Activated gamma-delta T cell treated with anti-CD3 and anti-CD28 coated beads, Interleukin-2, amount 50 U/mL, for 16 hours (primary cell): ENCODE measurements at places on chromosomes 11 and 22.

DNA sequence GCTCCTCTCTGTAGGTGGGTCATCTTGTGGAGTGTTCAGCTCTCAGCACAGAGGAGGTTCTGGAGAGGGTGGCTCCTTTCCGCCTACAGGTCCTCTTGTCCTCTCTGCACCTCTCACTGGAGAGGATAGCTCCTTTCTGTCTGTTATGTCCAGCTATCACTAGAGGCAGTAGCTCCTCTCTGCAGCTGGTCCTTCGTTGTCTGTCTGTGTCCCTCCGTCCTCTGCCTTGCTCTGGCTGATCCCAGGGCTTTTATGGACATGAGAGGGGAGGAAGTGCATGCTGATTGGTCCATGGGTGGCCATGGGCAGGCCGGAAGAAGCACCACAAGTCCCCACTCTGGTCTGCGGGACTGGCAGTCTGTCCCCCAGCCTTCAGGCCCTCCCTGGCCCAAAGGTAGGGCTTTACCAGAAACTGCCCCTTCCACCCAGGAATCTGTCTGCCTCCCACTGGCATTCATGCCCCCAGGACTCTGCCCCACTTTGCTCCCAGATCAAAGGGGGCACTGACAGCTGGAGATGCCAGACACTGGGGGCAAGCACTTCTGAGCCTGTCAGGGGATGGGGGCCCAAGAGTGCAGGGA is 38.6 kb upstream of the CALCB start:
- DNase-seq: no peak

DNA sequence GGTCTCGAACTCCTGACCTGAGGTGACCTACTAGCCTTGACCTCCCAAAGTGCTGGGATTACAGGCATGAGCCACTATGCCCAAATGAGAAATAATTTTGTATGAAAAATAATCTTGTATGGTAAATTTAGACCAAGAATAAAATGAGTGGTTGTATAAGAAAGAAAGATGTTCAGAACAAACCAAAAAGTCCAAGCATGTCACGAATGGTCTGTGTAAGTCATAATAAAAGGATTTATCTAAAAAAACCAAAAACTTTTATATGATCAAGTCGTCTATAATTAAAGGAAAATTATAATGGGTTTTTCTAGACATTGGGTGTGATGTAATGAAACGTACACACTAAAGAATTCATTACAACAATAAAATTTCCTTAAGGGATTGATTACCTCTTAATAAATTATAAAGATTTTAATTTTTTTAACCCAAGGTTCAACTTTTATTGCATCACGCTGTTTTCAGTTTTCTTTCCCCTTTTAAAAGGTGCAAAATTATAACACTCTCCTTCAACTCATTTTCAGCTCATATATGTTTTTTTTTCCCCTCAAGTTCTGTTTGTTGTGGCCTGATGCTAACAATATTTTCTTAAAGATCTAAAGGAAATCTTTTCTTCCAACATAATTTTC is 8.9 kb upstream of the AQP11 start:
- DNase-seq: no peak

DNA sequence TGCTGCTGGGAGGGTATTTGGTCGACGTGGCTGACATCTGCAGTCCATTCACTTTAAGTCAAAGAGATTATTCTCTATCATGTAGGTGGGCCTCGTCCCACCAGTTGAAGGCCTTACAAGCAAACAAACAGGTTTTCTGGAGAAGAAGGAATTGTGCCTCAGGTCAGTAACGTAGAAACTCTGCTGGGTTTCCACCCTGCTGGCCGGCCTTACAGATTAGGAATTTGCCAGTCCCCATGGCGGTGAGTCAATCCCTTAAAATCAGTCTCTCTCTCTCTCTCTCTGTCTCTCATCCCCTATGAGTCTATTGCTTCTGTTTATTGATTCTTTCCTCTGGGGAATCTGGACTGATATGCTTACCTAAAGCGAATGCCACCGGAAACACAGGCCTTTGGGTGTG is 75.4 kb upstream of the FGF3 start:
- no peak for DNase-seq

DNA sequence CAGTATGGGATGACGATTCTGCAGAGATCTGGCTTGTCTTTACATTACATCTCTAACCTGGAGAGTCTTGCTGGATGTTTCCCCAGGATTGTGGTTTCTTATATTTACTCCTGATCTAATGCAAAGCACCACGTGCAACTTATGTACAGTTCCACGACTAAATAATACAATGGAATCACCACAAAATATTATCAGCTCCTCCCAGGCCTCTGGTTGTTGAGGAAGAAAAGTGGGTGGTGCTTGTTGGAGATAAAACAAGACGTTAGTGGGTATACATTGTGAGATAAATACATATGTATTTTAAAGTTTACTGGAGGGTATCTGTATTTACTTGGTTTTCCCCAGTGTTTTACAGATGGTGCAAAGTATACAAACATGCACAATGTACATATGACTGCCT is 569.7 kb downstream of the NTM start:
- no peak for DNase-seq

- DNase-seq: no peak
Observed at GRCh38 chr11:76770642-76771445, 12.3 kb upstream of the TSKU start.

GRCh38 chr11:112082729-112083128 is 3.8 kb downstream of the TIMM8B start:
- no peak for DNase-seq

DNA sequence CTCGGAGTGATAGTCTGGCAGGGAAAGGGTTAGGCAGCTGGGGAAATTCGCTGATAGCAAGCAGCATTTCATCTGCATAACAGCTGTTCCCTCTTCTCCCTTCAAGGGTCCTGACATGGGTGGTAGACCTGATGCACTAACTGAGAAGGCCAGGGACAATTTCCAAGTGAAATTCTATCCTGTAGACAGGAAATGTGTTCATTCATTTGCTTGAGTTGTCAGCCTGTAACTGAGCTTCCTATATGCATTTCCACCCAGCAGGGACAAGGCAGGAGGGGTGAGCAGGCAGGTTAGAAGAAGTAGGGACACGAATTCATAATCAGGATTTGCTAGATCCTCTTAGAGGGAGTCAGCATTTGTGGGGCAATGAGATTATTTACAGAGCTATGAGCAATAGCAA is 154.3 kb upstream of the NCAM1 start:
- DNase-seq: no peak

- no peak for DNase-seq
Observed at GRCh38 chr11:24734742-24735237, 237.9 kb downstream of the LUZP2 start.

- DNase-seq: no peak
Observed at GRCh38 chr22:49368221-49368975, 459.3 kb downstream of the BRD1 start.

DNA sequence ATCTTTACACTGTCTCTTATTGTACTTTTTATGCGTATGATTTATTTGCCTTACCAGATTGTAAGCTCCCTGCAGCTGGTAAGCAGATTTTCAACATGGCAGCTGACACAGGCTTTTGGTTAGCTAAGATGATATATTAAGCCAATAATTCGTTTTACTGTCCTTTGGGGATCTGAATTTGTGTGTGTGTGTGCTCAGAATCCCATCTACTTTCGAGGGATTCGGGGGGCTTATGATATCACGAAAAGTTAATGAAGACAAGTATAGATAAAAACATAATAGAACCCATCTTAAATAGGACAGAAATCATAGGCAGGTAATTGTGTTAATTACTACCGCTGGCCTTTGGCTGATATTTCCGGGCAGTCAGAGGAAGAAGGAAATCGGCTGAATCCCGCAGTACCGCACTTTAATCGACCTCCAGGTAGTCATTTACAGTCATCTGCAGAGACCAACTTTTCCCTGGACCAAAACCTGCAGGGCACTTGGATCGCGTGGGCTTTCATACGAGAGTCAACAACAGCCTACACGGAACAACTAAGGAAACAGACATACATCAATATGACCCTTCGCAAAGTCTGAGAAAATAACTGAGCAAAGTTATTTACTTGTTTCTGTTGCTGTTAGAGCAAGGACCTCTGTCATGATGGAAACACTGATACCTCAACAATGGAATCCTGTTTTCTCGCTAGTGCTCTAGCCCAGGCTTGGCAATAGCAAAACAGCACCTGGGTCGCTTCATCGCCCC is 802 bp downstream of the KBTBD3 start:
- DNase-seq: no peak

GRCh38 chr11:127003260-127003981 is 2.9 kb upstream of the KIRREL3 start:
- no peak for DNase-seq

DNA sequence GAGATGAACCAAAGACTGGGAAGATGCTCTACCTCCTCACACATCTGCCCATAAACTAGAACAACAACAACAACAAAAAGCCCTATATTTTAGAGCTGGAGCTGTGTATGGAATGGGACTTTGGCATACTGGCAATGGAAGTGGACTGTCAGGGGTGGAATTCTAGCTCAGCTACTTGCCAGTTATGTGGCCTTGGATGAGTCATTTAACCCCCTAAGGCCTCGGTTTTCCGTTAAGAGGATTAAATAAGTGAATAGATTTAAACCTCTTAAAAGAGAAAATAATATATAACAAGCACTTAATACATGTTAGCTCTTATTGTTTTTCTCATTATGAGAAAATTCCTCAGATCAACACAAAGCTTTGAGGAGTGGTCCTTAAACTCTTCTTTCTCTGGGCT is 195.0 kb downstream of the KIF18A start:
- DNase-seq: no peak
